ENCODE measurements at places on chromosomes 16 and 17.

DNA sequence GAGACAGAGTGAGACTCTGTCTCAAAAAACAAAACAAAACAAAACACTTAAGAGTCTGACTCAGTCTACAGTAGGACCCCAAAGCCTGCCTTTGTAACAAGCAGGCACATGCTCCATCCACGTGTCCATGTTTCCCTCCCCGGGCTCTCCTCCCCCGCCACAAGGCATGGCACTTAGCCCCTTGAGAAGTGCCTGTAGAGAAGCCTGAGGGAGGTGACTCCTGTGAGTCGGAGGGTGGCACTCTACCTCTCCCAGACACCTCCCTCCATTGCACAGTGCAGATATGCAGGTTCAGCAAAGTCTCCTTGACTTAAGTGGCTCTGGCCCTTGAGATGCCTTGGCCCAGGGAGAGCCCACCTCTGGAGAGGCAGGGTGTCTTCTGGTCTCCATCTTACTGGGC, 6.8 kb downstream of the FHOD1 start:
- DNase-seq = no peak

- DNase-seq = no peak
Observed at GRCh38 chr17:69654981-69655855, 240.7 kb downstream of the MAP2K6 start.

DNA sequence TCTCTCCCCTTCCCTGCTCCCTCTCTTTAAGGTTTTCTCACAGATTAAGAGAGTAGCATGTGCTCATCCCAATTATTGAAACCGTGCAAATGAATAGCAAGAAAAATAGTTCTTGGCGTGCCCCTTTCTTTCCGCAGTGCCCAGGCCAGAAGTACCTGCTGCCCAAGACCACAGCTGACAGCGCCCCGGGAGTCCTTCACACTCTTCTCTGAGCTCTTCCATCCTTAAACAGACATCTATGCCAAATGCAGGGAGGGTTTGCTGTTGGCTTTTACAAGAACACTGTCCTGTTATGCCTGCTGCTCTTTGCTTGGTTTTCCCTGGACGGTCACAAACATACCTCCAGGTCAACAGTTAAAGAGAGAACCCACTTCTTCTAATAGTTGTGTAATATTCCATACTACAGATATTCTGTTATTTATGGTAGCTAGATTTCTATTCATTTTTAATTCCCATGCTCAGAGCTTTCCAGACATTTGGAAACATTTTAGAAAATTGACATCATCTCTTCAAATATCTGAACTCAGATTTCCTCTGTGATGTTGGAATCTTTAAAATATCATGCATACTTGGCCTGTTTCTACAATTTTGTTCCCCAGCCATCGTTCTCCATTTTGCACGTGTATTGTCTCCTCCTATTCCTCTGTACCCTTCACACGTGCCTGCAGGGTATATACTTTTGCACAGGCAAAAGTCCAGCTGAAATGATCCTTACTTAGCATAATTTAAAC, 416.7 kb downstream of the WWOX start:
- DNase-seq = no peak

- DNase-seq = no peak
Observed at GRCh38 chr16:57373117-57373947, 1.0 kb downstream of the CX3CL1 start.

GRCh38 chr16:51532551-51532950, 381.5 kb upstream of the SALL1 start:
- DNase-seq = no peak
